ENCODE measurements at places on chromosomes 2 and 18.
A peak's percentile ranks its signal among the peaks of the same experiment; 100 is the strongest.

GRCh38 chr2:68196120-68196716 is 38.5 kb downstream of the PNO1 start:
- no peak for DNase-seq

GRCh38 chr2:65991381-65992197 is 443.3 kb upstream of the MEIS1 start:
- no peak for DNase-seq

DNA sequence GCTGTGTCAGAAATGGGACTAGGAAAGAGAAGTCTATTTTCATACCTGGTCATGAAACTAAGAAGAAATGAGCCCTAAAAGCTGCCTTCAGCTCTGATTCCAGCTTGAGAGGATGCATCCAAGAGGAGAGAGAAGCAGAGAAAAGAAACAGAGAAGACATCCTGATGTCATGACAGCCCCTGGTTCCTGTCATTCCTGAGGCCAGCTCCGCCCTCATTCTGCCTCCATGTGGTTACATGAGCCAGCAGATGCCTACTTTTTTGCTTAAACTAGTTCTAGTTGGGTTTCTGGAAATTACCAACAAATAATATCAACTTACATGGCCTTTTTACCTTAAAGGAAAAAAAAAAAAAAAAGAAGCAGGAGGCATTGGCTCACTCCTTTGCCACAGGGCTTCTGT is 14.1 kb upstream of the ACKR3 start:
- DNase-seq: no peak

- no peak for DNase-seq
Observed at GRCh38 chr18:25827228-25827627, 263.2 kb downstream of the SS18 start.

DNA sequence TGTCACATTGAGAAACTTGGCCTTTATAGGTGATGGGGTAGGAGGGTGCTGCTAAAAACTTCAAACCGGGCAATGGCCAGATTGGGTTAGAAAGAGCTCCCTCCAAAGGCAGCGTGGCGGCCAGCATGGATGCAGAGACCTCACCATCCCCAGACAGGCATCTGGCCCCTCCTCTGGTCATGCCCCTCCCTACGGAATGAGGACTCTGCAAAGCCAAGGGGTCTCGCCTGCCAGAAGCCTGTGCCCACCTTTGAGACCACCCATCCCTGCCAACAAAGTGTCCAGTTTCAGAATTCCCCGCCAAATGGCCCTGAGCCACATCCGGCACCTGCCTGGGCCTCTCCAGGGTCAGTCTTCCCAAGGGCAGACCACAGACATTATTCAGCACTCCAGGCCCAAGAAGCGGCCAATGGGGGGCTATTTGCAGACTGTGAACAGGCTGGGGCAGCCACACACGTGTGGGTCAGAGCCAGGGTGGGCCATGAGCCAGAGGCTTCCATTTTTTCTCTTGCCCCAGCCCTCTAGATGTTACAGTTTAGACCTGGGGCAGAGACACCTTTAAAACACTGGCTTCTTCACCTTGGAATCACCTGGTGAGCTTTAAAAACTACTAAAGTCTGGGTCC is 4.2 kb upstream of the ATP6V1B1 start:
- no peak for DNase-seq

- DNase-seq: peak; percentile 74
Observed at GRCh38 chr2:65300761-65301711, 73.4 kb downstream of the ACTR2 start.
